EH (cell line): ENCODE measurements at places on chromosomes 11 and 22.
A peak's percentile ranks its signal among the peaks of the same experiment; 100 is the strongest.

DNA sequence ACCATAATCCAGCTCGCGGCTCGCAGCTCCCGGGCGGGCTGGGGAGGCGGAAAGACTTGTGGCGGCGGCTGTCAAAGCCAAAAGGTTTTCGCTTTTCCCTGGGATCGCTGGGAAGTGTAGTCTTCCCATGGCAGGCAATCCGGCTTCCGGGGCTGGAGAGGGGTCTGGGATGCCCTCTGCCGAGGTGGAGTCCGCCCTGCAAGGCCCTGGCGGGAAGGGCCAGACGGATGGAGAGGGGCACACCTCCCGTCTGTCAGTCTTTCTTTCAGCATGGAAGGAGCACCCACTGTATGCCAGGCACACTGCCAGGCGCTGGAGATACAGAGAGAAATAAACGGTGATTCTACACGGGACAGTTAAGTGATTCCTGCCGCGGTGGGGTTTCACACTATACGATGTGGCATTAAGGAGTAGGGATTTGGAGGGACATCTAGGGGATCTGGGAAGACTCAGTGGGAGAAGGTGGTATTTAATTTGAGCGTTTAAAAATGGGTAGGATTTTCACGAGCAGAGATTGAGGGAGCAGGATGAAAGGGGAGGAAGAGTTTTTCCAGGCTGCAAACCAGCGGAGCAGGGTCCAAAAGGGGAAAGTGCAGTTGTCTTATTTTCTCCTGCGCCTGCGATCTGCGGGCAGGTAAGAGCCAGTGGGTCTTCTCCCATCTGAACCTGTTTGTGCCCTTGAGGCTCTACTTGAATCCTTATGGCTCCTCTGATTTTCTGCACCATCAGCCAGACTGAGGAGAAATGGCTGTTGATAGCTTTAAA is at the start of gene BACE1:
BACE1 (minus strand) TSS at position 60 of the 765 bp plus-strand sequence. CDS start 461 bp downstream, outside the sequence.
- DNase-seq: peak; percentile 90

- peak; percentile 2 for DNase-seq
Observed at GRCh38 chr11:5007561-5007960, 12.9 kb downstream of the OR51L1 start.

DNA sequence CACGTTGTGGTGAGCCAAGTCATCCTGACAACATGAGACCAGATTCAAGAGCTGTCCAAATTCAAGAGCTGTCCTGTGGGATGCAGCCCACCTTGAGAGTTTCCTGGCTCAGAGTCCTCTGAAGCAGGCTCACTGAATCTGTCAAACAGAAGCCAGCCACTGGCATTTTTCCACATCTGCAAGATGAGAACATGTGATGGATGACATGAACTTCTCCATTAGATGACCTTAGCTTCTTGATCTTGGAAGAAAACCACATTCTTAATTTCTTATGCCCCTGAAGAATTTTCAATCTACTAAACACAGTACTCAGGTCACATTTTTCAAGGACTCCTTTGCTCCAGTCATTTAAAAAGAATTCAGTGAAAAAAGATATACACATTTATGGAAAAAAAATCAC is 291.0 kb downstream of the GUCY1A2 start:
- DNase-seq: no peak

DNA sequence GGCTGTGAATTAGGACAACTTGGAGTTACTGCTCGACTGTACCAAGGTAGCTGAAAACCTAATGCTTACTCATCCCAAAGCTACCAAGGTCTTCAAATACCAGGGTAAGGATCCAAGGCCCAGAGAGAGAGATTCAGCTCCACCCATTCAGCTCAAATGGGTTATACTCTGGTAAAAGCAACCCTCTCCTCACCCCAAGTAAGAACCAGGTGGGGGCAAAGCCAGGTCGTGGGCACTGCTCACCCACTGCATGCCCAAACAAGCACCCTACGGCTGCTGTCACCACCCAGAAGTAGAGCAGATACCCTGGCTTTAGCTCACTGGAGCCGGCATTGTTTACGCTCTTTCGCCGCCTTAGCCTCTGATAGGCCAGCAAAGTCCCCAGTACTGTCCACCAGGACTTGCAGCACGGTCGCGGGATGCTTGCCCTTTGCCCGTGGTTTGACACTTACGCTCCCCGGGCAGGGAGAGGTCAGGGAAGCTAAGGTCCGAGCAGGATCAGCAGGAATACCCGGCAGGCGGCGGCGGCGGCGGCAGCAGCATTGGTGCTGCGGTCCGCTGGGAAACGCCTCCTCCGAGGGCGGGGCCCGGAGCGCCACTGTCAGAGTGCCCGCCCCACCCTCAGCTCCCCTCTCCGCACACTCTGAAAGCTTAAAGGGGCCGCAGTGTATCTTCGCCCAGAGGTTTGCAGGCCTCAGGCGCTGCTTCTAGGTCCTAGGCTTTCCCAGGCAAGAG is 19.6 kb downstream of the CKAP5 start:
- peak; percentile 84 for DNase-seq

DNA sequence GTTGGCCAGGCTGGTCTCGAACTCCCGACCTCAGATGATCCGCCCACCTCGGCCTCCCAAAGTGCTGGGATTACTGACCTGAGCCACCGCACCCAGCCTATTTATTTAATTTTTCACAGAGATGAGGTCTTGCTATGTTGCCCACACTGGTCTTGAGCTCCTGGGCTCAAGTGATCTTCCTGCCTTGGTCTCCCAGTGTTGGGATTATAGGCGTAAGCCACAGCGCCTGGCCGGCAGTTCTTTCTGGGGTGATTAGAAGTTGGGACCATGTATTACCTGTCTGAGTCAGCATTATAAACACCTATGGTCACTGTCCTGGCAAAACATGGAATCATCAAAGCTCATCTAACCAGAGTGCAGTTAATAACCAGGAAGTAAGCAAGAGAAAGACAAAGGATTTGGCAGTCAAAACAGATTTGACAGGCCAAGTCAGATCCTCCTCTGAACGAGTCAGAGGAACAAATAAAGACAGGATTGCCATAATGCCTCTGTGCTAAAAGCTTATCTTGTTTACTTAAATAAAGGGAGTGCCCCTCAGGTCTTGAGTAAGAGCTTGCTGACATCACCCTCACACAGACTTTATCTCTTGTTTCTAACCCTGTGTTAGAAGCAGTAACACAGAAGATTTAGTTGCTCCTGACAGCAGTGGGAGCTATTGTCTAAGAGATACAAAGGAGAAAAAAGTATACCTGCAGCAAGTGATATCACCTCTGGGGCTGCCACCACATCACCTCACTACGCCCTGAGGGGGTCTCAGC is 3.7 kb downstream of the SERPIND1 start:
- peak; percentile 91 for DNase-seq

DNA sequence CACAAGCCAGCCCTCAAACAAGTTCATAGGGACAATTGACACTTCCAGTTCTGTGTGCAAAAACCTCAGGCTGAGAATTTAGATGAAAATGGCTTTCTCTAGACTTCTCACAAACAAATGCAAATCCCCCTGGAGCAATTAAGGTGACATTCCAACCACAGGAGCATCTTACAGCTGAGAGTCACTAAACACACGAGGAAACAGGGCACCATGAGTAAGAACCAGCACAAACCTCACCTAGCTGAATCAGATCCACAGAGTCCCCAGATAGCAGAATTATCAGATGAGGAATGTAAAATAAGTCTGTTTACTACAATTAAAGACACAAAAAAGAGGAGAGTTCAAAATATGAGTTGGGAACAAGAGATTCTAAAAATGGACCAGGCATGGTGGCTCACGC is 51.5 kb downstream of the RTL6 start:
- DNase-seq: no peak

GRCh38 chr11:128926437-128927107 is 16.1 kb downstream of the TP53AIP1 start:
- no peak for DNase-seq

GRCh38 chr22:17581631-17582030 is 18.3 kb downstream of the SLC25A18 start:
- DNase-seq: no peak

DNA sequence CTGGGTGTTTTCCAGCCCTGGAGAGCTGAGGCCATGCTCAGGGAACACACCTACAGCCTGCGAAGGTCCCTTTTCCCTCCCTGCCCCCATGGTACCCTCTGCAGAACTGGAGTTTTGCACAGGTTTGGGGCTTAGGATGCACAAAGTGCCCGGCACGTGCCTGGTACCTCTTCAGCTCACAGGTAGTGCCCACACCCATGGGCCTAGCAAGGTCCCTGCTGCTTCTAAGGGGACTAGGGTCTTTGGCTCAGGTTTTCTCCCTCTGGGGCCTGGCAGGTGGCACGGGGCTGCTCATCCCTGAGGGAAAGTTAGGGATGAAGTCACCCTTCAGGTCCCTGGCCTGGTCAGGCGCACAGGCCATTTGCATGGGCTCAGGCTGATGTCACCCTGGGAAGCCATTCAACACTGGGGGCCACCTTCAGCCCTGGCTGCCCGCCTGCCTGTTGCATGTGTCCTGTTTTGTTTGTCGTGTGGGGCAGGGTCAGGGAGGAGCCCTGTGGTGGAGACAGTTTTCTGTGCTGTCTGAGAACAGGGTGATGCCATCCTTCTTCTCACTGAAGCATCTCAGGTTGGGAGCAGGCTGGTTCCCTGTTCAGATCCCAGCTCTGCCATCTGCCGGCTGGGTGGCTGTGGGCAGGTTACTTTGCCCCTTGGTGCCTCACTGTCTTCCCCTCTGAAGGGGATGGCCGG is 68.3 kb upstream of the CRYBB3 start:
- DNase-seq: no peak

- no peak for DNase-seq
Observed at GRCh38 chr11:94297985-94298576, 6.3 kb upstream of the IZUMO1R start.

DNA sequence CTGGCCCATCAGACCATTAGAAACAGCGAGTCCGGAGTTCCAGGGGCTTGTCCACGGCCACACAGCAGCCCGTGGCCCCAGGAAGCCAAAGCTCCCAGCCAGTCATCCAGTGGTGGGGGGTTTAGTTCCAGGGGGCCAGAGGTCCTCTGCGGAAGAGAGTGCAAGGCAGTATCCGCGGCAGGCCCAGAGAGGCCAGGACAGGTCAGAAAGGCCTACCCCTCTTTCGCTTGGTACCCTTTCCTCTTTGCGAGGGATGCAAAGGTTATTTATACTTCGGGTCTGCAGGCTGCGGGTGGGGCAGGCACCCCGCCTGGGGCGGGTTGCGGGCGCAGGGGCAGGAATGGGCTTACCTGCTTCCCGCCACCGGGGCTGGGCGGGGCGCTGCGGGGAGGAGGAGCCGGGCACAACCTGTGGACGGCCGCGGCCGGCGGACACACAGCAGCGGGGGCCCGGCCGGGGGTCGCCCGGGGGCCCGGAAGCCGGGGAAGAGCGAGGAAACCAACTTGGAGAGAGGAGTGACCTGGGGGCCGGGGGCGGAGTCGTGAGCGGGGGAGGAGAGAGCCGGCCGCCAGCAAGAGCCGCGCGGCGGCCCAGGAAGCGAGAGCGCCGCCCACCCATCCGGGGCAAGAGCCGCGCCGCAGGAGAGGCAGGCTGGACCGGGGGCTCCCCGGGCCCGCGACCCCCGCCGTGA is at the start of gene SH3BP1:
SH3BP1 (plus strand) TSS at position 600 of the 691 bp plus-strand sequence. CDS start 119 bp downstream, outside the sequence.
- peak; percentile 59 for DNase-seq

GRCh38 chr11:353179-353873 is 16.0 kb upstream of the B4GALNT4 start:
- DNase-seq: peak; percentile 83

DNA sequence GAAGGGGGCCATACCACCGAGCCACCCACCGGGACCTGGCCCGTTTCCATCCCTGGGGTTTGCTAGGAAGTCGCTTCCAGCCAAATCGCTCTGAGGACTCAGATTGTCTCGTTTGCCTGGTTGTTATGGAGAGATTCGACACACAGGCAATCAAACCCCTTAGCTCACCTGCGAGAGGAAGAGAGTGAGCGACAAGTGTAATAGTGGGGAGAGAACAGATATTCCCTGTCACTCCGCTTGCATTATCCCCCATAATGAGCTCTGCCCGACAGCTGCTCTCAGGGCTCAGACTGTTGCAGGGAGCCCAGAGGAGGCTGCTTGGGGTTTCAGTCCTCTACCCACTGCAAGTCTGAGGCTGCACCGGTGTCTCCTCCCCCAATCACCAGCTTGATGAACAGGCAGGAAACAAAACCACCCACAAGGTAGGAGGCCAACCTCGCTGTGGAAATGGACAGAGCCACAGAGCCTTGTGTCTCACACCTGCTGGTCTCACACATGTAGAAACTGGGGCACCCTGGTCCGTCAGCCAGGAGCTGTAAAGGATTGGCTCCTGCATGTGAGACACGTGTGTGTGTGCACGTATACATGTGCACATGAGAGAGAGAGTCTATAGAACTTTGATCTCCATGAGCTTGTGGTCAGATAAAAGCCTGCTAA is 351.1 kb downstream of the BUD13 start:
- no peak for DNase-seq

GRCh38 chr11:68583041-68583446 is 101.3 kb upstream of the GAL start:
- peak; percentile 67 for DNase-seq

GRCh38 chr22:20206709-20207215 is 55.9 kb upstream of the CCDC188 start:
- peak; percentile 46 for DNase-seq

DNA sequence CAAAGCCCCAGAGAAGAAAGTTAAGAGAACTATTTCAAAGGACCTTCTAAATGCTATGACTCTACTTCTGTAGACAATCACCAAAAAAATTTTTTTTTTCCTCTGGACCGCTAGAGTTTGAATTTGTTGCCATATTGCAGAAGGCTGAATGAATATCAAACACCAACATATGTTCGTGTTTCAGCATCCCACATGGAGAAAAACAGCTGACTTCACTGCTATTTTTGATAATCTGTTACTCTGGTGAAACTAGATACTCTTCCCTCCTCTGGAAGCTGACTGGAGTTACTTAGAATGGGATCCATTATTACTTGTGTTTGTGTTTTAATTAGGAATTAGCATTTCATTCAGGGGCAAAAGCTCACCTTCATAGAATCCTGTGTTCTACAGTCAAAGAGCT is 447.0 kb downstream of the AASDHPPT start:
- DNase-seq: no peak

DNA sequence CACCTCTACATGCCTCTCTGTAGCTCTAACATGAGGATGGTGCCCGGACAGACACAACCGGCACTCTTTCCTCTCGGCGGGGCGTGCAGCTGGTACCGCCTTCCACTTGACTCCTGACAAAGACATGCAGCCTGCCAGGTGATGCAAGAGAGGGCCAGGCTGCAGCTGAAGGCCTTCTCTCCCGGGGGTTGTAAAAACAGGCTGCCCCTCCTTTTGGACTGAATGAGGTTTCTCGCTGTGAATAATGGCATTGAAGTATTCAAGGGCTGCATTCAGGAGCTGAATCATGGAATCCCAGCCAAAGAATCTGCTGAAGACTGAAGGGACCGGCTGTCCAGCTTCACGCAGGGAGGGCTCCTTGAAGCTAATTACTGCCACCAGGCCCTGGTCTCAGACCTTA is 110.9 kb downstream of the GALNT18 start:
- no peak for DNase-seq
